Upper lobe of left lung (tissue), 6 donors: ENCODE measurements at places on chromosomes 7 and 10. TPM values are rescaled to one million over a fixed set of nuclear protein-coding genes. Genes with fewer than 3 reads are reported as not detected.

HTR7 gene
- 0.54 TPM for total RNA-seq

CC2D2B gene
- 0.94 TPM for total RNA-seq

DNA sequence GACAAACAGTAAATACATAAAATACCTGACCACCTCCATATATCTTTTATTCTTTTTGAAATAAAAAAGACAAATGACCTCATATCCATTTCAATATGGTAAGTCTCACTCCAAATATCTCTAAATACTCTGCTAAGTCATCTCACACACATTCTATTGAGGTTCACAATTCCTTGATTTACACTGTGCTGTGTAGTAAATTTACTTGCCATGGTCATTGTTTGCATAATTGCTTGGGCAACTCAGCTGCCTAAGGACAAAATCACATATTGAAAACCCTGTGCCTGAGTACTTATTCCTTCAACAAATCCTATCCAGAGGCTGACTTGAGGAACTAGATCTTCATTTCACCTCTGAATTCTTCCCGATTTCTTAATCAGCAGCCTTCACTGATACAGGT lies 176.4 kb downstream of the THSD7A start:
- no peak overlapping the region for H3K4me3 ChIP-seq
- no peaks in the 10 kb centered on the region for H3K36me3 ChIP-seq
- H3K4me1 ChIP-seq = no peaks in the 10 kb centered on the region
- H3K27me3 ChIP-seq = no peaks in the 10 kb centered on the region

- no peak overlapping the region for H3K4me3 ChIP-seq
- DNase-seq = peak; percentile 43
- no peaks in the 10 kb centered on the region for H3K36me3 ChIP-seq
- H3K27ac ChIP-seq = no peak overlapping the region
These were observed 101.1 kb downstream of the TPST1 start for GRCh38 chr7:66306243-66306642.
